ENCODE measurements at places on chromosomes 11 and 22.

- DNase-seq: no peak
Measured at GRCh38 chr11:35955636-35956035, 11.8 kb downstream of the LDLRAD3 start.

- no peak for DNase-seq
Measured at GRCh38 chr22:19506212-19506611, 18.0 kb downstream of the CLDN5 start.

GRCh38 chr11:27735281-27735680 is 35.0 kb upstream of the BDNF start:
- DNase-seq: no peak

DNA sequence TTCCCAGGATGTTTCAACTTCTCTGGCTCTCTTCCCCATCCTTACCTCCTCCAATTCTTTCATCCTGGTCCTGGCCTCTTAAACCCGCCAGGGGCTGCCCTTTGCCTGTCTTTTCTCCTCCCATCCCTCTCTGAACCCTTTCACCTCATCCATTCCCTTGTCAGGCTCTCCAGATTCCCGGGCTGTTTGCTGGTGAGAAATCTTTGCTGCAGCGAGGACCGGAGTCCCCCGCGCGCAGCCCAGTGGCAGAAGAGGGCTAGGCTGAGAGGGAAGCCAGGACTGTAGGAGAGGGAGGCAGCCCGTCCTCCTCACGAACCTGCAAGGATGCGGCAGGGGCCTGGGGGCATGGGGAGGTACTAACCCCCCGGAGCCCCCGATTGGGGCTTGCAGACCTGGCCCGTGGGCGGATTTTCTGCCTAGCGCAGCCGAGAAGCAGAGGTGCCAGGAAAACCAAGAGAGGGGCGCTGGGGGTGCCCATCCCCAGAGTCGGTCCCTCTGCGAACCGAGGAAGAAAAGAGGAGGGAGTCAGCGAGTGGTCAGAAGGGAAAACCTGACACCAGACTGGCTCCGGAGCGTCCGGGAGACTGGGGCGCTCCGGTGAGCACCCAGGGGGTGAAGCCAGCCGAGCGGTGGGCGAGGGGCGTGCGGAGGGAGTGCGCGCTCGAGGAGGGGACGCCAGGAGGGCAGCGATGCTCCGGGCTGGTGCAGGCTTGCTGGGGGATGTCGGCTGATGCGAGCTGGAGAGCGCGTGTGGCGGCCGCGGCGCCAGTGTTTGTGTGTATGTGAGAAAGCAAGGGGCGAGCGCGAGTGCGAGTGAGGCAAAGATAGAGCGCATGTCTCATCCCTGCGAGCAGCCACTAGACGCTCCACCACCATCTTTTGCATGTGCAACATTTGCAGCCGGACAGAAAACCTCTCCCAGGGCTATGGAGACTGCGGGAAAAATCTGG is at the start of gene GRIA4:
Gene GRIA4, plus strand, starts transcription at position 242 of the 950 bp plus-strand sequence. CDS start 925 bp downstream, outside the sequence.
- peak; percentile 56 for DNase-seq

GRCh38 chr11:123707606-123708205 is 33.8 kb downstream of the ZNF202 start:
- peak; percentile 57 for DNase-seq

DNA sequence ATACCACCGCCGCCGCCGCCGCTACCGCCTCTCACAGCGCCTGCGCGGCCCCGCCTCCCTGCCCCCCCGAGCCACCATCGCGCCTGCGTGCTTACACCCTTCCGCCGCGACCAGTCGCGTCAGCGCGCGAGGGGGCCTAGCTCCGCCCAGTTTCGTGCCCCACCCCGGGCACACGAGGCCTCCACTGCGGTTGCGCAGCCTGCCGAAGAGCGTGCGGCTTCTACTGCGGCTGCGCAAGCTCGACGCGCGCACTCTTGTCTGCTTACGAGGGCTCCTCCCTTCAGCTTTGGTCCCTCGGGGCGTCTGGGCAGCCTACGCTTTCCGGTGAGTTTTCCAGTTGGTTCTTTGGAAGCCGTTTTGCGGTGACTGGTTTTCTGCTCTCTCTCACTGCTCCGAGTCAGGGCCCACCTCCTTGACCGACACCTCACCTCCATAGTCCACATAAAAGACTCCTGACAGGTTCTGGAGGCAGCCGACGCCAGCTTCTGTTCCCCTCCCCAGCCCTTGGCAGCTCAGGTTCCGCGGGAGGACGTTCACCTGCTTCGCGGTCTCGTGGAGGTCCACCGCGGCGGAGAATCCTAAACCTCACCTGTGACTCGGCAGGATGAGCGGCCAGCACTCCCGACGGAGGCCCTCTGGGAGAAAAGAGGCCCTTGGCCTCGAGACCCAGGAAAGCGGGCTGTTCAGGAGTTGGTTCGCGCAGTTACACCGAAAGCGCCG is at the start of gene PITPNB:
Gene PITPNB, minus strand, starts transcription at position 35 of the 720 bp plus-strand sequence. CDS start 65 bp downstream, outside the sequence.
- DNase-seq: peak; percentile 100

GRCh38 chr22:23769321-23769965 is 1.7 kb upstream of the CHCHD10 start:
- no peak for DNase-seq

GRCh38 chr11:45933846-45934579 is 11.6 kb downstream of the LARGE2 start:
- no peak for DNase-seq

GRCh38 chr22:29093501-29094300 is 20.9 kb downstream of the KREMEN1 start:
- peak; percentile 63 for DNase-seq

GRCh38 chr11:114250180-114250579 is 46.0 kb upstream of the NNMT start:
- DNase-seq: no peak

GRCh38 chr11:2420502-2421225 is 20.1 kb downstream of the TSSC4 start:
- peak; percentile 97 for DNase-seq

GRCh38 chr11:126720539-126721235 is 279.9 kb downstream of the KIRREL3 start:
- peak; percentile 25 for DNase-seq

- DNase-seq: no peak
Measured at GRCh38 chr11:9639985-9640384, 23.9 kb upstream of the SWAP70 start.

DNA sequence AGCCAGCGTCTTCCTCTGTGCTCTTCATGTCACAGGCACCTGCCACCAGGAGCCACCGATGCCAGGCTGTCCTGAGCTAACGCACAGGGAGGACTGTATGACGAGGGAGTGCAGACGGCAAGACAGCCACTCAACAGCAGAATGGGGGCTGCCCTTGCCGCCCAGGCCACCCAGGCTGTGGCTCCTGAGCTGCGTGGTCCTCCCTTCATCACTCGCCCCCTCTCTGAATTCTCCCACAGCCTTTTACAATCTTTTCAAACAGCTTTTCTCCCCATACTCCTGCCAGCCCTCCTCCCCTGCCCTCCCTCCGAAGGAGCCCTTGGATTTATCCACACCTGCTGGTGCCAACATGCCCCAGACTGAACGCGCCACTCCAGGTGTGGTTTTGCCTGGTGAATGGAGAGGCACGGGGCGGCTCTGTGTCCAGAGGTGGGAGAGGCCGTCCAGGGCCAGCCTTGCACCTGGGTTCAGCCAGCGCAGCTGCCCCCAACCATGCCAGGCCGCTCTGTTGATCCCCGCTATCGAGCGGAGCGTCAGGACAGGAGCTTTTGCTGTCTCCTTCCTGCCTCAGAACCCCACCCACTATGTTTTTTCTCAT is 22.0 kb downstream of the OVOL1 start:
- no peak for DNase-seq

- no peak for DNase-seq
Measured at GRCh38 chr11:131193031-131193501, 177.3 kb upstream of the NTM start.

GRCh38 chr11:57638811-57639320 is 10.8 kb downstream of the YPEL4 start:
- DNase-seq: peak; percentile 15

DNA sequence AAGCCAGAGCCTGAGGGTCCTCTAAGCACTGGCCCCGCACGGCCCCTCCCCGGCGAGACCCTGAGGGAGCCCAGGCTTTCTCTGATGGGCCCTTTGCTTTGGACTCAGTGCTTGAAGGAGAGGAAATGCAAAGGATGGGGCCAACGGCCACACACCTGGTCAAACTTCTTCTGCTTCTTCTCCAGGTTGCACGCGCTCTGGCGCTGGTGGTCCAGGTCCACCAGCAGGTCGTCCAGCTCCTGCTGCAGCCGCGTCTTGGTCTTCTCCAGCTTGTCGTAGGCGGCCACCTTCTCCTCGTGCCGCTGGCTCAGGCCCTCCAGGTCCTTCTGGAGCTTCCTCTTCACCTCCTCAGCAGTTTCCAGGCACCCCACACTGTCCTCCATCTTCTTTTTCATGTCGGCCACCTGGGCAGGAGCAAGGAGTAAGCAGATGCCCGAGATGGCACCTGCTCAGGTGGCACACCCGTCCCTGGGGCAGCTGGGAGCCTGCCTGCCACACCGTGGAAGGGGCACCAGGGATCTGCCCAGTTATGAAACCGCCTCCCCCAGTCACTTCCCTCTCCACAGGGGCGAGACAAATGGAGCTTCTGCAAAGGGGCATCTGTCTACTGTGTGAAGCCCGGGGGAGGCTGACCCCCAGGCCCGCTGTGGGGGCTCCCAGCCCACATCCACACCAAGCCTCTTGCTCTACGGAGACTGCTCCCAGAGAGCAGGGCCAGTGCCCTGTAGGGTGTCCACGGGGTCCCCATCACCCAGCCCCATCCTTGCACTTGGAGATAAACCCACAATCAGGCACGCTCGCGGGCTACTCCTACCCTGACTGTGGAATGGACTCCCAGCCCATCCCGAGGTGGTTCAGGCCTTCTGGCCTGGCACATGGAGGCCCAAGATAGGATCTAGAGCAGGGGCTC is 39.2 kb downstream of the APOL1 start:
- no peak for DNase-seq

DNA sequence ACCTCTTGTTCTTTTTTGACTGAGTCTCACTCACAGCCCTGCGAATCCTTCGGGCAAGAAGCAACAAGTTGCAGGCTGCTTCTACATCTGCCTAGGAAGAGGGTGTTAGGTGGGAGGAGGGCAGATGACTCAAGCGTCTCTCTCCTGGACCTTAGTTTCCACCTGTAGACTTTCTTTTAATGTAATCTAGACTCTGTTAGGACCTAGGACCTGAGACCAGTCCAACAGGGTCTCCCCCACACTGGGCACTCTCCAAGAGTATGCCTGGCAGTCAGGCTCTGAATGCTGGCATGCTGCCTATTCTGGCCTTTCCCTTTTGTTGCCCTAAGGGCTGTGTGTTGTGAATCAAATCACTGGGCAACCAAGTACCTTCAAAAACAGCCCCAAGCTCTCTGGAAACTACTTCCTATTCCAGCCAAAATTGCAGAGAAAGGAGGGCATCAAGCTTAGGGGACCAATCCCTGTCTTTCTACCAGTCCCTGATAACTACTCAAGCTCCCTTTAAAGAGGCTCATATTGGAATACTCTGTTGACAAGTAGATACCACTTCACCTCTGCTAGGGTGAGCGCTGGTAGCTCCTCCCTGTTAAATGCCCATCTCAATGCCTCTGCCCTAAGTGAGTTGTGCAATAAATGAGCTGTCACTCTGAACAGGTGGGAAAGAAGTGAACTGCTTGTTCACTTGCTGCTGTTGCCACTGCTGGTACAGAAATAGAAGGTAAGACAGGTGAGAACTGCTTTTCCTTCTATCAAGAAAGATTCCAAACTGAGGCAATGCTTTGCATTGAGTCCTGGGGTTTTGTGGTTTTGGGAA is at the start of gene BBOX1:
Gene BBOX1, plus strand, starts transcription at position 514 of the 814 bp plus-strand sequence. CDS start 14,616 bp downstream, outside the sequence.
- DNase-seq: no peak

DNA sequence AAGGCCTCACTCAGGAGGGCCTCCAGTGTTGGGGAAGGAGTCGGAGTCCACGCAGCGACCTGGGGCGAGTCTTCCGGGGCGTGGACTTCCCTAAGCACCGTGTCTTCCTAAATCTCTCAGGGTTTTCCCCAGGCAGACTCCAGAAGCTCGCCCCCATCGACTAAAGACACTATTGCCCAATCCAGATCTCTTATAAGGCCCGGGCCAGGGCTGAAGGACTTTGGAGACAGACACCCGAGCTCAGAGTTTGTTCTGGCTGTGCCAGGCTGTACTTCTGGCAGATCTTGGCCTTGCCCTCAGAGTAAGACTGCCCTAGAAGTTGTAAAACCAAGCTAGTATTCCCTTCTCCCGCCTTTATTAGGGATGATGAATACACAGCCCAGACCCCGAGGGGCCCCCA is 191.4 kb downstream of the BUD13 start:
- no peak for DNase-seq

DNA sequence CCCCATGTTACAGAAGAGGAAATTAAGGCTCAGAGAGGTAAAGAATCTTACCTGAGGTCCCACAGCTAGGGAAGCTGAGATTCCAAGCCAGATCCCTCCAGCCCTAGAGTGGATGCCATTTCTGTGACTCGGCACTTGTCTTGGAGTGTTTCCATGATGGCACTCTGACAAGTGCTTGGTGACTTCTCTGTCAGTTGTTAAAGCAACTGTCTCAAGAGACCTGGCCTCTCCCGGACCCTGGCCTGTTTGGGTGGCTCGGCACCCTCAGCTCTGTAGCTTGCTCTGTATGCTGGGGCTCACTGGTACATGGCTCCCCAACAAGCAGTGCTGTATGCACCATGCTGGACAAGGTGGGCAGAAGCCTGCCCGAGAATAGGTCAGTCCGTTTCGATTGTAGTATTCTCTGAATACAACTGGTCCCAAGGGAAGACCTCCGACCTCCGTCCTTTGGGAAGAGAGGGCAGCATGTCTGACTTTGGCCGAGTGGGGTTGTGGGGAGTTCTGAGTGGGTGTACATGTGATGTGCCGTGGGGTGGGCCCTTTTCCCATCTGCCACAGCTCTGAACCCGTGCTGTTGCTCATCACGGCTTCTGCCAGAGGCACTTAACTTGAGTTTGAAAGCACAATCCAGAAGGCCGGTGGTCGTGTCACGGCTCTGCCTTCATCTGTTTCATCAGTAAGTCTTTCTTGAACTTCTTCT is 12.4 kb downstream of the ACO2 start:
- peak; percentile 46 for DNase-seq

- DNase-seq: no peak
Measured at GRCh38 chr11:125333354-125334073, 162.6 kb downstream of the FEZ1 start.

DNA sequence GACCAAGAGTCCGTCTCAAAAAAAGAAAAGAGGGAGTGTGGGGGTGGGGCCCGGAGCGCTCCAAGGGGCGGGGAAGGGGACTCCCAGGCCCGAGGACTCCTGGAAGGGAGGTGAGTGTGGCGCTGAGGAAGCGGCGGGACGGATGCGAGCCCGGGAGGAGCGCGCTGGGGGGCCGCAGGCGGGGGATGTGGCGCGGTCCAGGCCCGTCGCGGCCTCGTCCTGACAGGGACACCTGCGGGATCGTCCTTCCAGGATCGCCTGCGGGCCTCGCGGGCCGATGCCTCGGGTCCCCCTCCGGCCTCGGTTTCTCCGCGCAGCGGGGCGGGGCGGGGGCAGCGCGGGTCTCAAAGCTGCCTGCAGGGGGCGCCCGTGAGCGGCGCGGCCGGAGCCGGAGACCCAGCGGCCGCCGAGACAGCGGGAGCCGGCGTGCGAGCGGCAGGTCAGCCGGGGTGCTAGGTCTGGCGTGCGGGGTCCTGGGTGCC is 3.8 kb upstream of the ADORA2A start:
- DNase-seq: peak; percentile 94

- DNase-seq: no peak
Measured at GRCh38 chr11:131370901-131371790, 731 bp downstream of the NTM start.

- DNase-seq: no peak
Measured at GRCh38 chr11:26793487-26793886, 71.6 kb upstream of the SLC5A12 start.
